ENCODE measurements at places on chromosomes 2 and 18.

- DNase-seq, result no peak
These were observed 63.5 kb upstream of the TTN start for GRCh38 chr2:178870703-178871102.

DNA sequence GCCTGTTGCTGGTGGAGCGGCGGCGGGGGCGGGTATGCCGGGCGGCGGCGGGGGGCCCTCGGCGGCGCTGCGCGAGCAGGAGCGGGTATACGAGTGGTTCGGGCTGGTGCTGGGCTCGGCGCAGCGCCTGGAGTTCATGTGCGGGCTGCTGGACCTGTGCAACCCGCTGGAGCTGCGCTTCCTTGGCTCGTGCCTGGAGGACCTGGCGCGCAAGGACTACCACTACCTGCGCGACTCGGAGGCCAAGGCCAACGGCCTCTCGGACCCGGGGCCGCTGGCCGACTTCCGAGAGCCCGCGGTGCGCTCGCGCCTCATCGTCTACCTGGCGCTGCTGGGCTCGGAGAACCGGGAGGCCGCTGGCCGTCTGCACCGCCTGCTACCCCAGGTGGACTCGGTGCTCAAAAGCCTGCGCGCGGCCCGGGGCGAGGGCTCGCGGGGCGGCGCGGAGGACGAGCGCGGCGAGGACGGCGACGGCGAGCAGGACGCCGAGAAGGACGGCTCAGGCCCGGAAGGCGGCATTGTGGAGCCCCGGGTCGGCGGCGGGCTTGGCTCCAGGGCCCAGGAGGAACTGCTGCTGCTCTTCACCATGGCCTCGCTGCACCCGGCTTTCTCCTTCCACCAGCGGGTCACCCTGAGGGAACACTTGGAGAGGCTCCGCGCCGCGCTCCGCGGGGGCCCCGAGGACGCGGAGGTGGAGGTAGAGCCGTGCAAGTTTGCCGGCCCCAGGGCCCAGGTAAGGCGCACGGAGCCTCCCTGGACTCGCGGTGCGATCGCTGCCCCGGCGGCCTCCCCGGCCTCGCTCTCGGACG lies 1.0 kb downstream of the ZCCHC2 start:
- DNase-seq, result no peak

- DNase-seq, result no peak
These were observed 9.6 kb downstream of the GPAT2 start for GRCh38 chr2:96025194-96025492.

GRCh38 chr2:127660291-127660578 lies 14.3 kb downstream of the GPR17 start:
- DNase-seq, result no peak

GRCh38 chr2:111972955-111973565 lies 74.7 kb downstream of the MERTK start:
- DNase-seq, result no peak

Measured in SHP77 (cell line).